ENCODE measurements at places on chromosomes 4 and X.

DNA sequence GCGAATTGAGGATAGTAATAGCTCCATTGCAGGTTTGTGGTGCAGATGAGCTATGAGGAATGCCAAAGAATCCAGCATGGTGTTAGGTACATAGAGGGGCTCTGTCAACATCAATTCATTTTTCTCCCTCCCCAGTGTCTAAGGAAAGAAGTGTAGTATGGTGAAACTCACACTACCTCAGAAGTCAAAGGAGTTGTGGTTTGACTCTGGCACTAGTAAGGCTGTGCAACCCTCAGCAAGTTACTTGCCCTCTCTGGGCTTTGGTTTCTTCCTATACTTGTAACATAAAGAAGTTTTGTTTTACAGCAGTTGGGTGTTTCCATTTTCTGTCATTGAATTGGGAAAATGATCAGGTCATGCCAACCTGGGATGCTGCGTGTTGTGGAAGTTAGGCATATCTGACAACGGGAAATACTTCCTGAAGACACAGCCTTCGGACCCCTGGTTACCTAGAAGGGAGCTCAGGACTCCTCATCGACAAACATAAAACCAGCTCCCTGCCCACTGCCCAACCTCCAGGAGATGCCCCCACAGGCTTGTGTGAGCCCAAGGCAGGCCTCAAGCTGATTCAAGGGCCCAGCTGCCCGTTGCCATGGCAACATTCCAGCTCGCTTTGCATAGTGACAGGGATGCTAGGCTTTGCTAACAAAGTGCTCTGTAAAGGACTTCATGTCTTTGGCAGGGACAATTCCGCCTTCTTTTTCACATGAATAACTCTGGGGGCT is 71.4 kb downstream of the RTL5 start:
- DNase-seq: no peak

DNA sequence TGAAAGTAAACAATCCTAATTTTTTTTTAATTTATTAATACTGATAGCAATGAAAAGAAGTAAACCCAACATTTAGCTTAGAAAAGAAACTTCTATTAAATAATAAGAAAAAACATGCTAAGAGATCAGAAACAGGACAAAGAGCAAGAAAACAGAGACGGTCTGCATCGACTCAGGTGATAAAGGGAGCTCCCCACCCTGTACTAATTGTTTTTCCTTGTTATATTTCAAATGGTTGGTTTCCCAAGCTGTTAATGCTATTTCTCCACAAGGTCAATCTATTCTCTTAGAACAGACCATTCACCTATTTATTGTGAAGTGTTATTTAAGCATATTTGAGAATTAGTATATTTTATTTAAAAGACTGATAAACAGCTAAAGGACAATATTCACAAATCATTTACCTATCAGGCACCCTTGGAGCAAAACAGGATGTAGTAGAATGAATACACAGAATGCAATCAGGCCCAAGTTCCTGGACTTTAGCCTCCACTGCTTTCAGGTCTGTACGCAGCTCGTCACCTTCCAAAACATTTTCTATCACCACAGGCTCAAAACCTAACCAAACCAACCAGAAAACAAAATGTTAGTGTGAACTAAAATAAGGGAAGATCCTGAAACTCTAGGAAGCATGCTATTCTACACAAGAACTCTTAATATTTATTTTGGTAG is 5.5 kb downstream of the SEPSECS start:
- DNase-seq: no peak

GRCh38 chrX:41900321-41900720 is 23.0 kb downstream of the CASK start:
- no peak for DNase-seq

- no peak for DNase-seq
Observed at GRCh38 chr4:184102488-184102887, 115.2 kb downstream of the ENPP6 start.

- no peak for DNase-seq
Observed at GRCh38 chr4:2981256-2981819, 18.0 kb downstream of the GRK4 start.

Measured in stimulated activated CD8-positive, alpha-beta memory T cell treated with anti-CD3 and anti-CD28 coated beads, Interleukin-2, amount 100 ng/mL, for 1 hour (primary cell).